CD4-positive, alpha-beta T cell treated with Interleukin-17A for 4 hours (primary cell): ENCODE measurements at places on chromosomes 13 and 19.
A peak's percentile ranks its signal among the peaks of the same experiment; 100 is the strongest.

DNA sequence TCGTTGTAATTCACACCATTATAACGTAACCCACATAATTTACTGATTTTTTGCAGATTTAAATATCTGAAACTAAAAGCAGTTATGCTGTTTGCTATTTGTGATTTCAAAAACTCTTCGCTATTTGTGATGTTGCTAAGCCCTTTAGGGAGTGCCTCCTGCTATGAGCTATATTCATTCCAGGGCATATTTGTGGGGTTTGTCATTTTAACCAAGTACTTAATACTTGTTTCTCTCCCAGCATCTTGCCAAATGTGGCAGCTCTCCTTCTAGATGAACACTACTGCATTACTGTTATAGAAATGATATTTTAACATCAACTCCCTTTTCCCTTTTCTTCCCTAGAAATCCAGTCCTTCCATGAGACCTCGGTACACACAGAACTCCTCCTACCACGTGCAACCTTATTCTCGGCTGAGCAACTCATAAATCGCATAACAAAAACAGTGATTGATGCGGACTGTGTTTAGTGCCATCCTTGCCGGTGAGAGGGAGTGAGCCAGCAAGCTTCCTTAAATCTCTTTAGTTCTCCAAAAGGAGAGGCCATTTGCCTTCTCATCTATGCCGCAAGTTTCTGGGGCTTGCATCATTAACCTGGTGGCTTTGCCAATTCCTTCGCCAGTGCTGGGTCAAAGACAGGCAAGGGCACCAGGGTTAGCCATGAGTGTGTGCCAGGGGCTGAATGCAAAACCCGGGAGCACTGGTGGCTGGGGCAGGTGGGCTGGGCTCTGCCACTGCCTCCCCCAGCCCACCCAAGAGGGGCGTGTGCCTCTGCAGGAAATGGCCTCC, 33.4 kb downstream of the RFX2 start:
- no peak for DNase-seq

DNA sequence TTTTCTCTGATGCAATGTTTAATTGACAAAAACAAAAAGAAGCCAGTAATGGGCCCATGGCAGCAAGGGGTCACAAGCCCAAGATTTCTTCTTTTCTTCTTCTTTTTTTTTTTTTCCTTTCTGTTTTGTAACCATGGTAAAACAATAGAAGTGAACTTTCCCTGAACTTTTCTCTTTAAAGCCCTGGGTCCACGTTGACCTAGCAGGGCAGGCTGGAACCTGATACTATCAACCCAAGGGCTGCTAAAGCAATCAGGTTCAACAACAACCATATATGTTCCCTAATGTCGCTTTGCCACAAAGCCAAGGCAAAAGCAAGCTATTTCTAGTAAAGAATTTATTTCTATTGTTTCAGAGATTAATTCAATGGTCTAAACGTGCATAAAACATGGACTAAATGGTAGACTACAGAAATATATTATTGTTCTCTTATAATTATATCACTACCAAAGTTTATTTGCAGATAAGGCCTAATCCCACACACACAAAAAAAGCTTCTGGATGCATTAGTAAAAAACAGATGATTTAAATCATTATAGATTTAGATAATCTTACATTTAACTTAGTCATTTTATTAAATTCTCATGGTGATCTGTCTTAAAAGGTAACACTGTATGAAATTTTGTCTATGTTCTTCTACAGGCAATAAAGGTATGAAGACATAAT, 153.9 kb downstream of the DACH1 start:
- DNase-seq = no peak

GRCh38 chr13:60590800-60591747, 194.1 kb downstream of the TDRD3 start:
- DNase-seq = no peak

GRCh38 chr13:106599875-106600797, 32.2 kb upstream of the ARGLU1 start:
- DNase-seq = peak; percentile 15

DNA sequence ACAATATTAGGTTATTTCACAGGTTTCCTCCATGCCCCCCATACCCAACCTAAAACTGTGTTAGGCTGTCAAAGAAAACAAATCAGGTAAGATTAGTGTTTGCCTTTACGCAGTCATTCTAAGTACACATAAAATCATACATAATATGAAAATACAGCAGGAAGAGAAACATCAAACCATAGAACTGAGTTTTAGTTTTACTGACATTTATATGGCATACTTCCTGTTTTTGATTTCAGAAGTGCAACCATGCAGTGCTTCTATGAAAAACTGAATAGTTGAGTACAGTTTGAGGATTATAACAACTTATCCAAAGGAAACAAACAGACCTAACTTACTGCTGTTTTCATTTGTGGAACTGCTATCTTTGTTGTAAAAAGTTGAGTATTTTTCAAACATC, 91.3 kb downstream of the KCNRG start:
- no peak for DNase-seq

DNA sequence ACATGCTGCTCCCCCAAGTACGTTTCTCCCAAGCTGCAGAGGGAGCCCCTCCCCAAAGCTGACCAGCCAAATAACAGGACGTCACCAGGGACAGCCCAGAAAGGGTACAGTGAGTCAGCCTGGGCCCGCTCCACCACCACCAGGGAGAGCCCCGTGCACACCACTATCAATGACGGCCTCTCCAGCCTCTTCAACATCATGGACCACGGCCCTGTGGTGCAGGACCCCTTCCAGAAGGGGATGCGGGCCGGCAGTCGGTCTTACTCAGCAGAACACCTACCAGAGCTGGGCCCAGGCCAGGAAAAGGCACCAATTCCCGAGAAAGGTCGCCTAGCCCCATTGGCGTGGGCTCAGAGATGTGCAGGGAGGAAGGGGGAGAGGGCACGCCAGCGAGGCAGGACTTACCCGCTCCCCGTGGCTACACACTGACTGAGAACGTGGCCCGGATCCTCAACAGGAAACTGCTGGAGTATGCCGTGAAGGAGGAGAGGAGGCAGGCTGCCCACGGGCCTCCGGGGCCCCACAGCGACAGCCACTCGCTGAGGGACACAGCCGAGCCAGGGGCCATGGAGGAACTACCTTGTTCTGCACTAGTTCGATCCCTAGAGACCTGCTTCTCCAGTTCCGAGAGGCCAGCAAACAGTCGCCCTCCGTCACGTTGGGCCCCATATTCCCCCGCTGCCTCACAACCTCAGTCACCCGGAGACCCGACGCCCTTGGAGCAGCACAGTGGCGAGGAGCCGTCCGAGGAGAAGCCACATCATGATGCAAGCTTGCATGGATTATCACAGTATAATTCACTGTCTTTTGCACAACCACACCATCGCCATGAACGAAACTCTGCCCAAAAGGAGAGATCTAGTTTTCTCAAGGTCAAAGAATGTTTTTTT, 815.9 kb upstream of the KLHL1 start:
- DNase-seq = no peak

DNA sequence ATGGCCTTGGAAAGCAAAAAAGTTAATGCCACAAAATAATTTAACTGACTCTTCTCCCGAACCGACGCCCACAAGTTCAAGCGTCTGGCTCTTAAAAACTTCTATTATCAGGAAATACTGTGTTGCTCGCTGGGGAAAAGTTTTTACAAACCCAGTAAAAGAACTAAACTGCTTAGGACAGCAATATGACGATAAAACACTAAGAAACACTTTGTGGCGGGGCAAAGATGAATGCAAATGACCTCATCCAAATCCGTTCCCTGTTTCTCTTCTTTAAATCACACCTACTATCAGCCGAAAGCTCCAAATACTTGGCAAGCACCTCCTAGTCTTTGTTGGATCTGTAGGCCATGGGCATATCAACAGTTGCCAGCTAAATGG, 4.9 kb downstream of the SIGLEC11 start:
- DNase-seq = no peak

- peak; percentile 65 for DNase-seq
Measured at GRCh38 chr19:6062274-6062673, 48.0 kb downstream of the RFX2 start.

DNA sequence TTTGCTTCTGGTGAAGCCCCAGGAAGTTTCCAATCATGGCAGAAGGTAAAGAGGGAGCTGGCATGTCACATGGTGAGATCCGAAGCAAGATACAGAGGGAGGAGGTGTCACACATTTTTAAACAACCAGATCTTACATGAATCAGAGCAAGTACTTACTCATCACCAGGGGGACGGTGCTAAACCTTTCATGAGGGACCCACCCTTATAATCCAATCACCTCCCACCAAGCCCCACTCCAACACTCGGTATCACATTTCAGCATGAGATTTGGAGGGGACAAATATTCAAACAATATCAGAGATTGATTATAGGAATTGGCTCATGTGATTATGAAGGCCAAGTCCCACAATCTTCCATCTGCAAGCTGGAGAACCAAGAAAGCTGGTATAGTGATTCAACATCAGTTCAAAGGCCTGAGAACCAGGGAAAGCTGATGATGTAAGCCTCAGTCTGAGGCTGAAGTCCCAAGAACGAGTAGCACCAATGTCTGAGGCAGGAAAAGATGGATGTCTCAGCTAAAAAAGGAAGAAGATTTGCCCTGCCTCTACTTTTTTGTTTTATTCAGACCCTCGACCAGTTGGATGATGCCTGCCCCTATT, 58.6 kb upstream of the WDFY2 start:
- no peak for DNase-seq

GRCh38 chr19:34314437-34315313, 50.3 kb upstream of the GPI start:
- no peak for DNase-seq

GRCh38 chr13:27549406-27549981, 70.8 kb downstream of the LNX2 start:
- DNase-seq = no peak

DNA sequence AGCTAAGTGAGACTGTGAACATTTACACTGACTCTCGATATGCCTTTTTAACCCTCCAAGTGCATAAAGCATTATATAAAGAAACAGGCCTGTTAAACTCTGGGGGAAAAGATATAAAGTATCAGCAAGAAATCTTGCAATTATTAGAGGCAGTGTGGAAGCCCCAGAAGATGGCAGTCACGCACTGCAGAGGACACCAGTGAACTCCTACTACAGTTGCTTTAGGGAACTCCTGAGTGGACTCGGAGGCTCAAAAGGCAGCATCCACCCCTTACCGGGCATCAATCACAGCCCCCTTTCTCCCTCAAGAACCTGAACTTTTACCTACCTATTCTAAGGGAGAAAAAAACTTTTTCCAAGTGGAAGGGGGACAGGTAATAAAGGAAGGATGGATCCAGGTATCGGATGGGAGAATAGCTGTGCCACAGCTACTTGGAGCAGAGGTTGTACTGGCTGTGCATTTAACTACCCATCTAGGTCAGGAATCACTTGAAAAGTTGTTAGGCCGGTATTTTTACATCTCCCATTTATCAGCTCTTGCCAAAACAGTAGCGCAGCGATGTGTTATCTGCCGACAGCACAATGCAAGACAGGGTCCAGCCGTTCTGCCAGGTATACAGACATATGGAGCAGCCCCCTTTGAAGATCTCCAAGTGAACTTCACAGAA, 80.1 kb downstream of the ZNF486 start:
- DNase-seq = peak; percentile 48

- peak; percentile 30 for DNase-seq
Measured at GRCh38 chr13:22235285-22235949, 564.5 kb downstream of the FGF9 start.

GRCh38 chr13:113147206-113147605, 11.2 kb upstream of the PROZ start:
- DNase-seq = no peak

DNA sequence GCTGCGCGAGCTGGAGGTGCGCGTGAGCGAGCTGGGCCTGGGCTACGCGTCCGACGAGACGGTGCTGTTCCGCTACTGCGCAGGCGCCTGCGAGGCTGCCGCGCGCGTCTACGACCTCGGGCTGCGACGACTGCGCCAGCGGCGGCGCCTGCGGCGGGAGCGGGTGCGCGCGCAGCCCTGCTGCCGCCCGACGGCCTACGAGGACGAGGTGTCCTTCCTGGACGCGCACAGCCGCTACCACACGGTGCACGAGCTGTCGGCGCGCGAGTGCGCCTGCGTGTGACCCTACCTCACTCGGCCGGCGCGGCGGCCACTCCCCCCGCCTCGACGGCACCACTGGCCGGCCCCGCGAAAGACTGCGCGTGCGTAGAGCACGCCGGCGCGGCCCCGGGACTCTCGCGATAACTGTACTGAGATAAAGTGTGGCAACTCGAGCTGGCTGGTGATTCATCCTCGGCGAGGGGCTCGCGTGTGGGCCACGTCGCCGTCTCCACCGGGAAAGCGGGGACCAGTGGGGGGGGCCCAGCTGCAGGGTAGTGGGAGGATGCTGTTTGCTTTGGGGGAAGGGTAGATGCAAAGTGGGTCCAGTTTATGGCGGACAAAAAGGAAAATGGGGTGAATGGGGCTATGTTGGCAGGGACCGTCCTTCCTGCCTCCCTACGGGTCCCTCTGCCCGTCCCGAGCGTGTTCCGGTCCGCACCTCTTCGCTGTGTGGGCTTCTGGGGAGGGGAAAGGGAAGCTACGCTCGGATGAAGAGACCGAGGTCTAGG, 11.4 kb downstream of the FUT6 start:
- DNase-seq = peak; percentile 92

DNA sequence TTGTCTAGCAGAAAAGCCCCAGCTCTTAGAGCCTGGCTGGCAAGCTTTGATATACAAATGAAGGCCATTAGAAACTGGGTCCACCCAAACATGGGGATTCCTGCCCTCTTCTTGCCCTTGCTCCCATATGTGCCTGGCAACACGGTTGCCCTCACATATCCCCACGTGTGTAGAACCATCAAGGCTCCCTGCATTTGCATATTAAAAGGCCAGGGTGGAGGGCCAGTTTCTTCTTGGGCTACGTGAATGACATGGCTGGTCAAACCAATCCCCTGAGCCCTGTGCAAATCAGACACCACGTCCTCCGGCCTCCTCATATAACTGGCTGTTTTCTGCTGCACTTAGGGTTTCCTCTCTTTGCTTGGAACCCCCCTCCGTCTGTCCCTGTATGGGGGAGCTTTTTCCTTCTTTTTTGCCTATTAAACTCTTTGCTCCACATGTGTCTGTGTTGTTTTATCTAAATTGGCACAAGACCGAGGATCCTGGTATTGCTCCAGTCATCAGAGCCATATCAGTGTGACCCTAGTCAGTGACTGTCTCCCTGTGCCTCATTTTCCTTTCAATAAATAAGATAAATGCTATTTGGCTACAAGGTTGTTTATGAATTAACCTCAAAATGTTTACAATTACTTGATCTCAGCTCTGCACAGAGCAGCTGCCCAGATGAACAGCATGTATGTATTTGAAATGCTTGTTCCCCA, 30.3 kb upstream of the CEACAM1 start:
- no peak for DNase-seq

GRCh38 chr19:42132851-42133528, 744 bp upstream of the POU2F2 start:
- peak; percentile 89 for DNase-seq

DNA sequence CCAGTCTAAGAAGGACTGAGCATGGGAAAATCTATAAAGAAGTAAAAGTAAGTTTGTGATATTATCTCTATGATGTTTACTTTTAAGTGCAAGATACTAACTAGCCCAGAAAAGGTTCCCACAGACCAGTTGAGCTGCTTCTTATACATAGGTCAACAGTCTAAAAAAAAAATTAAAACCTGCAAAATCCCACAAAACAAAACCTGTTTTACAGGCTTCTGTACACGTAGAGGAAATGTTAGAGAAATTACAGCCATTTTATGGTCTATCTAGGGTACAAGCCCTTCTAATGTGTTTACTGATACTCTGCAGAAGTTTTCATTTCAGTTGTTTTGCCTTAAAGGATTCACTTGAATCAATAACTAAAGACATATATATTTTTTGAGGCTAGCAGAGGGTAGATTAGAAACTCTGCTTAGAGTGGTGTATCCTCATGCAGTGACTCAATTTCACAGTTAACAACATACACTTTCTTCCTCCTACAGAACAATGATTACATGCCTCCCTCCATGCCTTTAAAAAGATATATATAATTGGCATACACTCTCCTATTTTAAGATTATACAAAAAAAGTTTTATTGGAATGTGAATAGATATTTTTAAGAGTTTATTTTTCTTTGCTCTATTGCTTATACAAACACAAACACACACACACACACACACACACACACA, 43.9 kb downstream of the CAB39L start:
- DNase-seq = no peak
